Right cardiac atrium (tissue), 5 donors: ENCODE measurements at places on chromosomes 7 and 10. TPM values are rescaled to one million over a fixed set of nuclear protein-coding genes. Genes with fewer than 3 reads are reported as not detected.

The ZNF365 gene
- 1.7 TPM for total RNA-seq

The MYL7 gene
- 13,263 TPM for total RNA-seq

The TMEM229A gene
- total RNA-seq: 0.83 TPM

The JAKMIP3 gene
- total RNA-seq: 0.86 TPM

The PRLHR gene
- total RNA-seq: not detected

The TAS2R3 gene
- 0.56 TPM for total RNA-seq

The TNS3 gene
- 40.4 TPM for total RNA-seq

The TAS2R16 gene
- total RNA-seq: not detected

The POLL gene
- total RNA-seq: 13.9 TPM

The ASB10 gene
- 17.2 TPM for total RNA-seq

The MAD1L1 gene
- total RNA-seq: 36.7 TPM

The ARMS2 gene
- total RNA-seq: not detected

The GRID2IP gene
- not detected for total RNA-seq

The CCDC126 gene
- 8.9 TPM for total RNA-seq

The GJD4 gene
- total RNA-seq: not detected

The CLCN1 gene
- total RNA-seq: not detected

The SEMA3A gene
- 13.1 TPM for total RNA-seq

The NPSR1 gene
- total RNA-seq: not detected

The MMD2 gene
- not detected for total RNA-seq

The BTBD16 gene
- 0.17 TPM for total RNA-seq

The IQCE gene
- total RNA-seq: 10.6 TPM

The PTF1A gene
- total RNA-seq: not detected

The KCNIP2 gene
- total RNA-seq: 704 TPM

The DNAJC12 gene
- total RNA-seq: 4.2 TPM

The JCAD gene
- 76.7 TPM for total RNA-seq

The PRKRIP1 gene
- 15.3 TPM for total RNA-seq

The ACBD7 gene
- not detected for total RNA-seq

The KIAA1217 gene
- total RNA-seq: 31.7 TPM

The PKD2L1 gene
- not detected for total RNA-seq

The CRYGN gene
- total RNA-seq: not detected

The OR2A5 gene
- total RNA-seq: not detected

The LAMB1 gene
- 49.9 TPM for total RNA-seq

The SORCS1 gene
- total RNA-seq: 4.5 TPM

The IFT22 gene
- 27.4 TPM for total RNA-seq

The TIMM23 gene
- 67.3 TPM for total RNA-seq
